ENCODE measurements at places on chromosomes 7 and 10.

DNA sequence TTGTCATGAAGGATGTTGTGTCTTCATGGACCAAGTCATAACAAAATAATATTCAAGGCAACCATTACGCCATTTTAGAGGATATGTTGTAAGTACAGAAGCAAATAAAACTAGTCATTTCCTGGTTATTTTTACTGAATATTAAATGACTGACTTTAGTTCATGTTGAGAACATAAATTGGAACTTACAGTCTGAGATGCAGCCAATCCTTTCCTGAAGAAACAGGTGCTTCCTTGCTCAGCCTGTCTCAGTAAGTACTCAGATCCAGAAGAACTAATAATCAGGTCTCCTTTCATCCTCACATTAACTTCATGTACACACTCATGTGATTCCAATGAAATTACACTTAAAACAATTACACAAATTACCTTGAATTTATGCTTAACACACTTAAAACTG lies 12.3 kb downstream of the SEMA3A start:
- ATAC-seq = no peak

DNA sequence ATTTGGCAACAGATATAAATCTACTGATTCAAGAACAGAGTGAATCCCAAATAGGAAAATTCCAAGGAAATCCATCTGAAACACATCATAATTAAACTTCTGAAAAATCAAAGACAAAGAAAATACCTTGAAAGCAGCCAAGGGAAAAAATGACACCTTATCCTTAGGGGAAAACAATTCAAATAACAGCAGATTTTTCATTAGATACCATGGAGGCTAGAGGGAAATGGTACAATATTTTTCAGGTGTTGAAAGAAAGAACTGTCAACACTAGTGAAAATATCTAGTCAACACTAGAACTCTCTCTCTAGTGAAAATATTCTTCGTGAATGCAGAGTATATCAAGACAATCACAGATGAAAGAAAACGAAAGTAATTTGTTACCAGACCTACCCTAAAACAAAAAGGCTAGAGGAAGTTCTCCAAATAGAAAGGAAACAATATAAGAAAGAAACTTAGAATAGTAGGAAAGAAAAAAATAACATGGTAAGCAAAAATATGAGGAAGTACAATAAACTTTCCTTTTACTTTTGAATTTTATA lies 5.7 kb upstream of the FAM241B start:
- ATAC-seq = no peak

DNA sequence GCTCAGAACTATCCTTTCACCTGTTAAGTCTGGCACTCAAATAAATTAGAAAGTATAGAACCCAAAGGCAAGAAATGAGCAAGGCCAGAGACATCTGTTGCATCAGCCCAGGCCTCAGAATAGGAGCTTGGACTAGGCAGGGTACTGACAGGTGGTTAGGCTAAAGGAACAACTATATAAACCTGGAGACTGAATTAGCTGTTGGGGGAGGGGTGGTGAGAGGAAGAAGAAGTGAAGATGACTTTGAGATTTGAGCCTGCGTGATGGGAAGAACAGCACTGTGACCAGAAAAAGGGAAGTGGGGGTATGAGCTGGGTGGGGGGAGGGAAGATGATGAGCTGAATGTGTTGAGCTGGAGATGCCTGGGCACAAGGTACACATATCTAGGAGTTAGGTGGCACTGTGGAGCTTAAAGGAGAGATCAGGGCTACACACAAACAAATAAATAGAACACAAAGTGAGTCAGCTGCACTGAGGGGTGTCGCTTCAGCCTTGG lies 244.7 kb downstream of the PTEN start:
- peak; percentile 65 for ATAC-seq

GRCh38 chr7:121795736-121796135 lies 77.2 kb upstream of the PTPRZ1 start:
- ATAC-seq = peak; percentile 89
